NCI-H69 (cell line): ENCODE measurements at places on chromosomes 2 and 18.

DNA sequence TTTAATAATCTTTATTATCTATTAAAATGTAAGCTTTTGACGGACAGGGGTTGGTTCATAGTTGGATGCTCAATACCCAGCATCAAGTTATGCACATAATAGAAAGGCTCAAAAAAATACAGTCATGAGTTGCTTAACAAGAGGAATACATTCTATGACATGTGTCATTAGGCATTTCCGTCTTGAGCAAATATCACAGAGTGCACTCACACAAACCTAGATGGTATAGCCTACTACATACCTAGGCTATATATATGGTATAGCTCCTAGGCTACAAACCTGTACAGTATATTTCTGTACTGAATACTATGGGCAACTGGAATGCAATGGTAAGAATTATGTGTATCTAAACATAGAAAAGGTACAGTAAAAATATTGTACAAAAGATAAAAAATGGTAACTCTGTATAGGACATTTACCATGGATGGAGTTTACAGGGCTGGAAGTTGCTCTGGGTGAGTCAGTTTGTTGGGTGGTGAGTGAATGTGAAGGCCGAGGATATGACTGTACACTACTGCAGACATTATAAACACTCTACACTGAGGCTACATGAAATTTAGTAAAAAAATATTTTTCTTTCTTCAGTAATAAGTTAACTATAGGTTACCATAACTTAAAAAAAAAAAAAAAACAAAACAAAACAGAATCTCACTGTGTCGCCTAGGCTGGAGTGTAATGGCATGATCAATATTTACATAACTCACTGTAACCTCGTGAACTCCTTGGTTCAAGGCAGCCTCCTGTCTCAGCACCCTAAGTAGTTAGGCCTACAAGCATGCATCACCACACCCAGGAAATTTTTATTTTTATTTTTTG lies 201.2 kb downstream of the NBAS start:
- DNase-seq = no peak

DNA sequence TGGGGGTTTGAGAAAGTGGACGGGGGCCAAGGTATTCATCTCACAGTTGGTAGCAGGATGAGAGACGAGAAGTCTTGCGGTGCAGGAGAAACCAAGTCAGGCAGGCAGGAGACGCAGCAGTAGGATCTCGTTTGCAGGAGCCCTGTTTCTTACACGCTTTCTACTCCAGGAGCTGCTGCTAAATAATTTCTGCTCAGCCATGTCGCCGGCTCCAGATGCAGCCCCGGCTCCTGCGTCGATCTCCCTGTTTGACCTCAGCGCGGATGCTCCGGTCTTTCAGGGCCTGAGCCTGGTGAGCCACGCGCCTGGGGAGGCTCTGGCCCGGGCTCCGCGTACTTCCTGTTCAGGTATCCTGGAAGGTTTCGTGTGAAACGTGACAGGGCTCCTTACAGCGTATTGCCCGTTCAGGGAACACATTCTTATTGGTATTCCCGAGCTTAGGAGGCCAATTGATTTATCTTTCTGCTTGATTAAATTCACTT lies 494 bp downstream of the ANKZF1 start:
- DNase-seq = peak; percentile 53

DNA sequence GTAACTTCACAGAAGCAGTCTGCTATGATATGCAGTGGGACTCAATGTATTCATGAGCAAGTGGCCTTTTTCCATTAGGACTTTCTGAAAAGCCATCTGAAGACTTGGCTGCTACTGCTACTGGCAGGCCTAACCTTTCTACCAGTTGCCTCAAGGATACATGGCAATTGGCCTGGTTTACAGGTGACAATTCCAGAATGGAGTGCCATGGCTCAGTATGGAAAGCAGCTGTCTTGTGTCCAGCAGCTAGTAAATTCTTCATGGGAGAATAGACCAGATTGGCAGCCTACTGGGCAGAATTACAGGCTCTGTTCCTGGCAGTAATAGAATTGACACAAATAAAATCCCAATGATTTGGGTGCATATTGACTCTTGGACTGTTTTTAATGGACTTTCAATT lies 12.6 kb upstream of the TMX3 start:
- no peak for DNase-seq

DNA sequence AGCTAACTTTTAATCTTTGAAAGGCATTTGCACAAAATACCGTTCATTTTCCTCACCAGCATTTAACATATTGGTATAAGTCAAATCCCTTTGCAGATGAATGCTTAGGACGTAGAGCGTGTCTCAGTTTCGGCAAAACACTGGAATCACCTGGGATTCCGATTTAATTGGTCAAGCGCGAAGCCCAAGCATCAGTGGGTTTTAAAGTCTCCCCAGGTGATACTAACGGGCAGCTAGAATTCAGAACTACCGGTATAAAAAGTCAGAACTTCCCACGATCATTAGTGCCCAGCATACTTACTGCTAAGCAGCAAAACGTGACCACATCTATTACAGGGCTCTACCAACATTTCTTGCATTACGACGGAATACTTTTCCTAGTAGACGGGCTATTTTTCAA lies 24.6 kb downstream of the ALPK2 start:
- no peak for DNase-seq

GRCh38 chr18:79770826-79771225 lies 26.9 kb upstream of the KCNG2 start:
- DNase-seq = no peak

- DNase-seq = no peak
Measured at GRCh38 chr2:163481515-163481914, 254.3 kb downstream of the FIGN start.

- DNase-seq = peak; percentile 2
Measured at GRCh38 chr2:96495982-96496629, 9.1 kb downstream of the NEURL3 start.

DNA sequence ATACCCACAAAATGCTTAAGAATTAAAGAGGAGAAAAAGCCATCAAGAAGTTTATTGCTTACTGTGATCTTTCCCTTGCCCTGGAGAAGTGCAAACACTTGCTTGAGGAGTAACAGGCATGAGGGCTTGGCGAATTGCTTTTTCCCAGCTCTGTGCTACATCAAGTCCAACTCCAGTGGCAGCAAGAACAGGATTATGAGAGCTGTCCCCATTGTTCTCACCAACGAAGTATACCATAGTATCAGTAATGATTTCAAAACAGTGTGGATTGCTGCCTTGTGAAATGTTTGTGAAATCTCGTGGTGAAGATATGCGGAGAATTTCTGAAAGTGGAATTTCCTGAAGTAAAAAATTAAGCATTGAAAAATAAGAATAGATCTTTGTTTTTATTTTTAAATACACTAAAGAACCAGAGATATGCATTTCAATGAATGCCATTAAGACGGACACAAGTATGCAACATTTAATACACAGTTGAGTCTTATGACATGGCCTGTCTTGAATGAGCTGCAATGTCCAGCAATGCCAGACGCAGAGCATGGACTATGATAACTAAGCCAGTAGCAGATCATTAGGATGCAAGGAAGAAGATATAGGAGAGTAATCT lies 43.0 kb downstream of the NDUFAF7 start:
- no peak for DNase-seq

- no peak for DNase-seq
Measured at GRCh38 chr2:162197069-162197825, 45.2 kb upstream of the GCG start.

- DNase-seq = no peak
Measured at GRCh38 chr2:8805278-8806210, 31.9 kb downstream of the KIDINS220 start.

GRCh38 chr18:80159713-80160636 lies 50.9 kb downstream of the ADNP2 start:
- no peak for DNase-seq

GRCh38 chr2:144146876-144147275 lies 373.0 kb downstream of the ZEB2 start:
- no peak for DNase-seq

DNA sequence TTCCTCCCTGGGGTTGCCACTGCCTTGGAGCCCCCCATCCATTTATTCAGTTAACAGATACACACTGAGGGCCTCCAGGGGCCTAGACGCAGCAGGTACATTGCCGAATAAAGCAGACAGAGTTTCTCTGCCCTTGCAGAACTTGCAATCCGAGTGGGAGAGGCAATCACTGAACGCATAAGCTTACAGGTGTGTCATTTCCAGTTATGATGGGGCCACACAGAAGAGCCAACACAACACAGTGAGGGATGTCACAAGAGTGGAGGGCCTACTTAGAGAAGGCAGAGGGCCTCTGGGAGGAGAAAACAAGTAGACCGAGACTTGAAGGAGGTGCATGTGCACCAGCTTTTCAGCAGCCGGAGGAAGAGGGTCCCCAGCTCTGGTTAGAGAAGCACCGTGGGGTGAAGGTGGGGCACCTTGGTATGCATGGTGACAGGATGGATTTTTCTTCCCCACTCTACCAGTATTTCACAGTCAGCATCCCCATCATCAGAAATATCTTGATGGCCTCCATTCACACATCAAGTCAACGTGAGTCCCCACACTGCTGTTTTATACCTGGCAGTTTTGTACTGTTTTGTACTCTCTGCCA lies 150.9 kb downstream of the SMAD7 start:
- no peak for DNase-seq

DNA sequence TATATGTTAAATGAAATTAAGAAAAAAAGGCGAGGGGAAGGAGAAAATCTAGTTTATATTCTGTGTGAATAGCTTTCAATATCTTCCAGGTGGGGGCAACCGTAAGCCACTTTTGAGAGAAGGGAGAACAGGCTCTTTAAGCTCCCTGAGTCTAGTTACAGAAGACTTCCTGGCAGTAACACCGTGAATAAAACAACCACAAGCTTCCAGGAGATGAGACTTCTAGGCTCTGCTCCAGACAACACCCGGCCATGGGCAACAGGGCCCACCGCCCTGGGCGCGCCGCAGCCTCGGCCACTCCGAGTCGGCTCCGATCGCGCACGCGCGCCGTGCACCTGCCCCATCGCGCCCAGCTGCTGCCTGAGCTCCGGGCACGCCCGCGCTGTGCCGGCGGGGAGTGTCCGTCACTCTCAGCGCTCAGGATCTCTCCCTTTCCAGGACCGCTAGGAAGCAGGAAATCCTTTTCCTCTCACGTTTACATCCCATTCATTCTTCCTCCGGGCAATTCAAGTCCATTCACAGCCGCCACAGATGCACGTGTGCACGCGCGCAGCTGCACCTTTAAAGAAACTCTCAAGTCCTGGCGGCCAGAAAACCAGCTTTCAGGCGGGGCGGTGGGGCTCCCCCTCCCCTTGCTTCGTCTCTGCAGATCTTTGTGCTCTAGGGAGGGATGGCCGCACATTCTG lies 19.4 kb upstream of the PAX3 start:
- DNase-seq = peak; percentile 79

DNA sequence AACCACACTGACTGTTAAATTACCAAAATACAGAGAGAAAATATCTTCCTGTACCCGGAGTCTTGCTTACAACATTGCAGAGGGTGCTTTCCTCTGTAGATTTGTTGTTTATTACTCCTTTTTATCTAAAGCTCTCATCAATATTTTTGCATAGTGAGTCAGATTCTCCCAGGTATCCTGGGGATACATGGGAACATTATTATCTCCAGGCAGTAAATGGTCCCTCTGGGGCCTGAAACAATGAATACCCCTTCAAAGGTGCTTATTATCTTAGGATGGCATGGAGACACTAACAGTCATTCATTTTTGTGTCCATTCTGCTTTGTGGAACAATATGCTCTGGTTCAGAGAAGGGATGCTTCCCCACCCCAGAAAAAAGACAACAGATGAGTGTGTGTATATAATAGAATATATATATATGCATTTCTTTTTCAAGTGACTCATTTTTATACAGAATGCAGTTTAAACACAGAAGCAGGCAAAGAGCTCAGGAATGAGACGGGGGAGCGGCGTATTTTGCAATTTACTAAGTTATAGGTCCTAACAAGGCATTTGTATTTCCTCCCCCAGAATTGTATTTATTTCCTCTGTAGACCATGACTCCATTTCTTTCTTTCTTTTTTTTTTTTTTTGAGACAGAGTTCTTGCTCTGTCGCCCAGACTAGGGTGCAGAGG lies 424.8 kb upstream of the ZEB2 start:
- DNase-seq = peak; percentile 25

- DNase-seq = no peak
Measured at GRCh38 chr2:240162032-240162431, 21.6 kb upstream of the OTOS start.

GRCh38 chr2:67626656-67627055 lies 229.5 kb downstream of the ETAA1 start:
- DNase-seq = no peak

DNA sequence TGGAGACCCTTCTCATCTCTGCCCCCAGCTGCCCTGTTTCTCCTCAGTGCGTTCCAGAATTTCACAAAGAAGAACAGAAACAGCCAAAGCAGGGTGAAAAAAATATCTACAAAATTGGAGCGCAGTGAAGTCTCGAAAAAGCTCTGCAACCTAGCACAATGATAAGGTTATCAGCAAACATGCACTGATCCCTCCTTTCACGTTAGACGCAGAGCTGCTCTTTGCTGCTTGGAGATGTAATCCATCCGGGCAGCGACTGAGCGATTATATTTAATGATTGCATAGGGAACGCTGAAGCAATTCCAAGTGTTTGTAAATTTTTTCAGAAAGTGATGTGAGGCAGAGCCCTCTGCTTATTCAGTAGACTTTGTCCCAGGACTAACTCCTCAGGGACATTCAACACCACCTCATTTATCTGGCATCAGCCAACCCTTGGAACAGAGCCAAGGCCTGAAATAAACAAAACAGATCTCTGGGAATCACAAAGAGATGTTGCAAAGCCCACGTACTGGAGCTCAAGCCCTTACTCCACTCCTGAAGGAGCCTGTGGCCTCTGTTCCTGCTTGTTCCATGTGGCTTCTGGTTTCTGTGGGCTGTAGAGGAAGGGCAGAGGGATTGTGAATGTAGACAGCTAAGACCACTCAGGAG lies 172.6 kb upstream of the BCL2L11 start:
- DNase-seq = peak; percentile 54

DNA sequence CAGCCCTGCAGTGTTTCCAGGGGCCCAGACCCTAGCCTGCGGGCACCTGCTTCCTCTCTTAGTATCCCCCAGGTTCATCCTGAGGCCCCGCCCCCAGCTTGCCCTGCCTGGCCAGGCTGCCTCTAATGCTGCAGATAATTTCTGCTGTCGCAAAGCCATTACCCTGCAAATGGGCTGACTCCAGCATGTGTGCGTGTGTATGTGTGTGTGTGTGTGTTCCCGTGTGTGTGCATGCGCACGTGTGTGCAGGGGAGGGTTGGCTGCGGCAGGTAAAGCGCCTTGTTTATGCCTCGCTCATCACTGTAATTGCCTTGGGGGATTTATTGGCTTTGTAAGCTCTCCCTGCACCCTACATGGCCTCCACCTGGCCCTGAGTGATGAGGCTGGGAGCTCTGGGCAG lies 7.6 kb upstream of the PRSS56 start:
- DNase-seq = peak; percentile 75

DNA sequence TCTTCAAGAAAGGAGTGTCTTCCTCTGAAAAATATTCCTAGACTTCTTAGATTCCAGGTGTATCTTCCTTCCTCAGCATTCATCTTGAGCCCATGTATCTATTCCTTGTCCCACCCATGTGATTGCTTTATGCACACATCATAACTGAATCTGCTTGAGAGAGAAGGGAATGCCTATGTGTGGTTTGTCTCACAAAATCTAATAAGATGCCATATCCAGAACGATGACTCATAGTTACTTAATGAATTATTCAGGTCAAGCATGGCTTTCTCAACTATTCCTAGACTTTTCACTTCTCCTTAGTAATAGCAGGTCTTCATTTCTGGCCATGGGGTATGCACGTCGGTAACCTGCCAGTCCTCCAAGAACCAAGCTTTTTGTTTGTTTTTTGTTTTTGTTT lies 121.8 kb downstream of the SETBP1 start:
- DNase-seq = peak; percentile 76
